Activated naive CD8-positive, alpha-beta T cell treated with anti-CD3 and anti-CD28 coated beads for 36 hours (primary cell): ENCODE measurements at places on chromosomes 3 and 15.

- DNase-seq, result no peak
Observed at GRCh38 chr3:12838179-12838965, 3.0 kb downstream of the RPL32 start.

- peak; percentile 52 for DNase-seq
Observed at GRCh38 chr15:43769584-43770228, 7.1 kb downstream of the ELL3 start.

GRCh38 chr3:196603683-196604082 is 35.2 kb downstream of the FBXO45 start:
- DNase-seq, result no peak

DNA sequence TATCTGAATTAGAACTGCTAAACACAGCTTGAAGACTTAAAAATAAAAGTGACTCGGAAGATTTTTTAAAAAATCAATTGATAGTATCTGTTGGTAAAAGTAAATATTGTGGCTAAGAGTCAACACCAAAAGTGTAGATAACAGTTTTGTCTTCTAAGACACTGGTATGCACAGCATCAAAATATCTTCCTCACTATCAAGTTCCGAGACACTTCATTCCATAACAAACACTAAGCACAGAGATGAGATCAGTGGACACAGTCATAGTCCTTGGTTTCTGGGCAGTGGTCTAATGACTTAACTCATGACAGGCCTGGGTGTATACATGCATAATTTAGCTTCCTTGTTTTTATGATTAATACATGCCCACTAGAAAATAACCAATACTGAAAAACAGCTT is 63.2 kb downstream of the PXYLP1 start:
- DNase-seq, result no peak

GRCh38 chr15:40307421-40308211 is at the start of gene PLCB2:
Gene PLCB2, minus strand, starts transcription at chr15:40307935. Its CDS starts 263 bp downstream, at chr15:40307672.
- DNase-seq, result peak; percentile 71

- no peak for DNase-seq
Observed at GRCh38 chr3:129327510-129327909, 48.8 kb downstream of the HMCES start.

DNA sequence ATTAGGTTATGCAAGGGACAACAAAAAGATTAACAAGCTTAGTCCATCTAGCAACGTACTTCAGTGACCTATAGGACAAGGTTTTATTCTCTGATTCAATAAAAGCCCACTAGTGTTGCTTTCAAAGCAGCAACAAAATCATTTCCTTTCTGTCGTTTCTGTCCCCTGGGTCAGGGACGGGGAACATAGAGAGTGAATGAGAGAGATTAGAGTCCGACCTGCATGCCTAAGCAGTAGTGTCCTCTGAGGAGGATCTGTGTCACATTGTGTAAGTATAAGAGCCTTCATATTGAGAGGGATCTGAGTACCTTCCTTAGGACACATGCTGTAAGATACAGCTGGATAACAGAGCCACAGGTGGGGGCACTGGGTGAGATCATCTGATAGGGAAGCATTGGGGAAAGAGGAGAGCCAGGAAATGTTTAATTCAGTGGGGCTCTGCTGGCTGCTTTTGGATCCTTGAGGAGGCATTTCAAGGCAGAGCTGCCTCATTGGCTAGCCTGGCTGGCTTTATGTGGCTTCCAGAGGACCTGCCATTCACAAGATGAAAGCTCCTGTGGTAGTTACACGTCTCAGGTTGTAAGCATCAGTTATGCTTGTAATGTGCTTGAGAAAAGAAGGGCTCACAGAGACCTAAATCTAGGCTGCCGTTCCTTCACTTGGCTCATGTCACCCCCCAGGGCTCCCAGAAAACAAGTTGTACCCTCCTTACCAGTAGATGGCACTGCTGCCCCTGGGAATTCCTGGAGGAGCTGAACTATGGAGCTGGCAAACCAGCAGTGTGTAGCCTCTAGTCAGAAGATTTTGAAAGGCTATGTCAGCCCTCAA is 2.7 kb downstream of the TMEM108 start:
- peak; percentile 23 for DNase-seq

- no peak for DNase-seq
Observed at GRCh38 chr3:53357458-53357857, 10.1 kb upstream of the DCP1A start.

GRCh38 chr15:75198560-75199356 is 2.9 kb upstream of the C15orf39 start:
- peak; percentile 37 for DNase-seq

- no peak for DNase-seq
Observed at GRCh38 chr15:57914350-57915055, 151.0 kb downstream of the ALDH1A2 start.

- DNase-seq, result peak; percentile 13
Observed at GRCh38 chr3:58414538-58415197, 19.0 kb downstream of the PDHB start.
